ENCODE measurements at places on chromosomes 2 and 18. TPM values are rescaled to one million over a fixed set of nuclear protein-coding genes. Genes with fewer than 3 reads are reported as not detected.

ANKRD12 gene
- 92.4 TPM for polyA plus RNA-seq

ALKAL2 gene
- polyA plus RNA-seq, result 12.1 TPM

GATA6 gene
- polyA plus RNA-seq, result 0.08 TPM

DES gene
- 1.0 TPM for polyA plus RNA-seq

CACNB4 gene
- polyA plus RNA-seq, result 2.7 TPM

RASGRP3 gene
- 0.19 TPM for polyA plus RNA-seq

BUB1 gene
- polyA plus RNA-seq, result 59.4 TPM

ST3GAL5 gene
- 3.2 TPM for polyA plus RNA-seq

RAD51AP2 gene
- 0.16 TPM for polyA plus RNA-seq

RESP18 gene
- not detected for polyA plus RNA-seq

RAB6C gene
- polyA plus RNA-seq, result not detected

CABLES1 gene
- polyA plus RNA-seq, result 2.6 TPM

IL1F10 gene
- polyA plus RNA-seq, result not detected

ERBB4 gene
- polyA plus RNA-seq, result 1.1 TPM

IMP4 gene
- 87.8 TPM for polyA plus RNA-seq

TET3 gene
- polyA plus RNA-seq, result 3.8 TPM

EGR4 gene
- not detected for polyA plus RNA-seq

DSC3 gene
- 0.52 TPM for polyA plus RNA-seq

ZNF385B gene
- 3.1 TPM for polyA plus RNA-seq

TXNDC2 gene
- 0.16 TPM for polyA plus RNA-seq

PRKAG3 gene
- not detected for polyA plus RNA-seq

C2orf66 gene
- not detected for polyA plus RNA-seq

SERPINB10 gene
- polyA plus RNA-seq, result not detected

ANKRD23 gene
- polyA plus RNA-seq, result 5.0 TPM

SERPINB5 gene
- polyA plus RNA-seq, result not detected

FTCDNL1 gene
- polyA plus RNA-seq, result 2.3 TPM

Measured in GM23338 (cell line).